Activated gamma-delta T cell (primary cell): ENCODE measurements at places on chromosomes 6 and 20.

DNA sequence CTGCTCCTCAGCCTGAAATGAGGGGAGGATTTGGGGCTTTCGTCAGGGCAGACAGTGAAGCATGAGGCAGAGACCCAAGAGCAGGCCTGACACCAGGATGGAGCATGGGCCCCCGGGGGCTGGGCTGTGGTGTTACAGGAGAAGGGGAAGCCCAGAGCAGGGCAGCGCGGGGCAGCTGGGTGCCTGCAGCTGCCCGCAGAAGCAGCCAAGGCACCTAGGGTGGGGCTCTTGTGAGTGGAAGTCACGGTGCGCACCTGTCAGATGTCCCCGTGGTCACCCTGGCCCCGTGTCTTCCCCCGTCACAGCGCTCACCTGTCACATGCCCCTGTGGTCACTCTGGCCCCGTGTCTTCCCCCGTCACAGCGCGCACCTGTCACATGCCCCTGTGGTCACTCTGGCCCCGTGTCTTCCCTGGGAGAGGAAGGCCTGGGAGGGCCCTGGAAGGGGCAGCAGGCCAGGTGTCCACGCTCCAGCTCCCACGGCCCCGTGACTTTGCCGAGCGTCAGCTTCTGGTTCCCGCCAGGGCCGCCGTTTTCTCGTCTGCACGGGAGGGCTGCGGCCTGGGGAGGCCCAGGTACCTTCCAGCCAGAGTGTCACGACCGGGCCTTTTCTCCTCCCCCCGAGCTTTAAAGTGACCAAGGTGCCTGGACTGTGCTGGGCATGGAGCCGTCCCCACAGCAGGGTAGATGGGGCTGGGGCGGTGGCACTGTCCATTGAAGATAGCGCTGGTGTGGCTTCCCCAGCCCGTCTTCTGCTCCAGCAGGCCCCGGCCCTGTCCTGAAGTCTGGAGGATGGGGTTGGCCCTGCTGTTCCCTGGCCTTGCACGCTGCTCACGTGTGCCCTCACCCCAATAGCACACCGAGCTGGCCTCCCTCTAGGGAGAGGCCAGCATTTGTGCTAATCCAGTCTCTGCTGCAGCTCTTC is 9.4 kb downstream of the ARFGAP1 start:
- no peak for DNase-seq

DNA sequence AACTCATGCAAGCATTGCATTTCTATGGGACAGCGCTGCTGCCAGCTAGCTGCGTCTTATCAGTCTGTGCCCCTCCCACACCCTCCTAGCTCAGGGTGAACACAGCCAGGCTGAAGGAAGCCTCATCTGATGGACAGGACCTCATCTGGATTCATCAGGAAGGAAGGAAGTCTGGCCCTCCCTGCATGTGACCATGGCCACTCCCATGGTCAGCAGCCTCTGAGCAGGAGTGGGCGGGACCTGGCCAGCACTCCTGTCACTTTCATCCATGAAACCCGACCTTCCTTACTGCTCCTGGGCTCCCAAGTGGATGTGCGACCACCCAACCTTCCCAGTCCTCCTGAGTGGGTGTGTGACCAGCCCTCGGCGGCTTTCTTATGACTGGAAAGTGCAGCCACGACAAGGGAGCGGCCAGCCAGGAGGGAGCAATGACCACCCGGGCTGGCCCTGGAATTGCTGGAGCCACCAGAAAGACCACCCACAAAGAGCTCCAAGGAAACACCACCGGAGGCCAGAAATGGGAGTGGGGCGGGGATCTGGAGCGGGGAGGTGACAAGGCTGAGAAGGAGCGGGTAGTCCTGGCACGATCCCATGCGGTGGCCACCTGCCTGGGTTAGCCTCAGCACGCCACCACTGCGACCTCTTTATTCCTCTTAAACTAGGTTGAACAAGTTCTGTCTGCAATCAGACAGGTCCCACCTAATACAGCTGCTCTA is 241.2 kb downstream of the TTLL2 start:
- no peak for DNase-seq

- DNase-seq = no peak
Observed at GRCh38 chr6:104633125-104633524, 226.6 kb downstream of the HACE1 start.

DNA sequence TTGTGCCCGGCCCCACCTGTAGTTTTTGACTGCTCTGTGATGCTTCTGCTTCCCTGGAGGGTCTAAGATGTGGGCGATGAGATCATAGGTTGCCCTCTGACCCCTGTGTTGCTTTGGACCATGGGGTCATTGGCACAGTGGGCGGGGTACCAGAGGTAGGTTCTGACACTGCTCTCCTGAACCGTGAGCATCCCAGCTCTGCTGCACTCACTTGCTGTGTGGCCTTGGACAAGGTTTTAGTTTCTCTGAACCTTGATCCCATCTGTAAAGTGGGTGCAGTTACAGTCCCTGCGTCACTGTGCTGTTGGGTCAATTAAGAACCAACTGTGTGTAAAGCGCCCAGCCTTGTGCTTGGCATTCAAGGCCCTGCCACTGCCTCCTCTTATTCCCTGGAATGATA is 30.9 kb downstream of the SRC start:
- DNase-seq = no peak

GRCh38 chr6:43744491-43744890 is 25.5 kb upstream of the VEGFA start:
- DNase-seq = no peak

GRCh38 chr20:62929051-62929538 is 2.8 kb upstream of the DIDO1 start:
- DNase-seq = peak; percentile 42
